Endothelial cell (in vitro differentiated cells): ENCODE measurements at places on chromosomes 2 and 18. TPM values are rescaled to one million over a fixed set of nuclear protein-coding genes. Genes with fewer than 3 reads are reported as not detected.

IWS1 gene
- 50.5 TPM for total RNA-seq

IL18R1 gene
- 0.51 TPM for total RNA-seq

CAMKMT gene
- total RNA-seq = 8.4 TPM

ECEL1 gene
- total RNA-seq = not detected

MLPH gene
- total RNA-seq = 0.36 TPM

GDF7 gene
- 11.2 TPM for total RNA-seq

IL1F10 gene
- not detected for total RNA-seq

IL36A gene
- not detected for total RNA-seq

GNLY gene
- not detected for total RNA-seq

PAIP2B gene
- 2.9 TPM for total RNA-seq

- H3K27me3 ChIP-seq = no peaks in the 10 kb centered on the region
- no peak for DNase-seq
- H3K27ac ChIP-seq = no peak overlapping the region
- no peak overlapping the region for H3K4me3 ChIP-seq
- no peaks in the 10 kb centered on the region for H3K36me3 ChIP-seq
- H3K4me1 ChIP-seq = peaks cover 8% of the 10 kb centered on the region
Measured at GRCh38 chr2:77005522-77005921, 516.7 kb downstream of the LRRTM4 start.

DNA sequence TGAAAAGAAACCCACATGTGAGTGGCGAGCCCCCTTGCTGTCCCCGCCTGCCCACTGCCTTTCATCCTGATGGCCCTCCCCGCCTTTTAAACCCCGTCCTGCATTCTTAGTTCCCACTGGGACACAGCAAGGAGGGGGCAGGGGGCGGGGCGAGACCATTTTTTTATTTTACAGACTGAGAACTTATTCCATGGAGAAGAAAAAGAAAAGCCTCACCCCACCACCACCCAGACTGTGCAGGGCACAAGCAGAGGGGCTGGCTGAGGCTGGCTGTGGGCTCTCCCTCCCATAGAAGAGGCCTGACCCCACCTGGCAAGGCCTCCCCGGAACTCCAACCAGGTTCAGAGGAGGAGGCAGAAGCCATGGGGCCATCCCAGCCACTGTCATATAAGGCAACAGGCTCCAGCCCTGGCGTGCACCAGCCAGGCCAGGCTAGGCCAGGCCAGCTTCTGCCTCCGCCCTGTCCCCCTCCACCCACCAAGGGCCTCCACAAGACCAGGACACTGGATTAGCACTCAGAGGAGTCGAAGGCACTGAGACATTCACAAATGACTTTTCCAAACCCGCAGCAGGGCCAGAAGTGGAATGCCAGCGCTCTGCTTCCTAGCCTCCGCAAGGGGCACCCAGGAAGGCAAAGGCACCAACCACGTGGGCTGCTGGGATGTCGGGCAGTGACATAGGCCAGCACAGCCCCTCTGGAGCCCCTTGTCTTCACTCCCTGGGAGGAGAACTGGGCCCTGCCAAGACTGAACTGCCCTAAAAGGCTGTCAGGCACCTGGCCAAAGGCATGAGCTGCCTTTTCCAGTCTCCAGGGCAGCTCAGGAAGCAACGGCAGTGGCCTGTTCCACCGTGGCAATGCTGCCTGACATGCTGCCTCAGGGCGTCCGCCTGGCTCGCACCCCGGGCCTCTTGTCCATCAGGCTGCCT, 37.5 kb upstream of the SEMA4C start:
- DNase-seq = no peak
- H3K4me3 ChIP-seq = no peak overlapping the region
- peaks cover 14% of the 10 kb centered on the region for H3K4me1 ChIP-seq
- no peaks in the 10 kb centered on the region for H3K36me3 ChIP-seq
- no peak overlapping the region for H3K27ac ChIP-seq

DNA sequence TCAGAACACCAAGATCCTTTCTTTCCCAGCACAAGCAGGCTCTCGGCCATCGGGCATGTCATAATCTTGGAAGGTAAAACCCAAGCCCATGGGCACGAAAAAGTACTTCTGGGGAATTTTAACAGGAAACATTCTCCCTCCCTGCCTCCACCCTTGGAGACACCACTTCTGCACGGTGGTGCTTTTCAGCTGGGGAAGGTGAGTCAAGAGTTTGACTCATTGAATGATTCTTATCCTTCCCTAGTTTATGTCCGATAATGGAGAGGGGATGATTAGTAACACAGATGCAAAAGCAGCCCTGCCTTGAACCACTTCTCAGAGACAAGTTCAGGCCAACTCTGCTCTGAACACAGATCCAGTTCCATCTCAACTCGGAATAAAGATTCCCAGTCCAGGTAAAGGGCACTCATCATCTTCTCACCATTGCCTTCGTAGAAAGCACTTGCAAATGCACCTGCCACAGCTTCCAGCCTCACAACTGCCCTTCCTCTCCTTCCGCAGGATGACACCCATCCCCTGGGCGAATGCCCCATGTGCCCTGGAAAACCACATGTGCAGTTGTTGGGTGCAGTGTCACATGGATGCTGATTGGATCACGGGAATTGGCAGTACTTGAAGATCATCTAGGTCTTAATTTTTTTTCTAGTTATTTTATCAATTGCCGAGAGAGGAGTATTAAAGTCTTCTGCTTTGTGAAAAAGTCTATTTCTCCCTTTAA, 136.2 kb downstream of the PXDN start:
- peaks cover 20% of the 10 kb centered on the region for H3K4me1 ChIP-seq
- no peaks in the 10 kb centered on the region for H3K36me3 ChIP-seq
- H3K27ac ChIP-seq = no peak overlapping the region
- no peak for DNase-seq
- H3K4me3 ChIP-seq = no peak overlapping the region
- peaks cover 1% of the 10 kb centered on the region for H3K27me3 ChIP-seq

- no peak for DNase-seq
- no peak overlapping the region for H3K27ac ChIP-seq
- no peak overlapping the region for H3K4me3 ChIP-seq
- H3K27me3 ChIP-seq = peaks cover 1% of the 10 kb centered on the region
- no peaks in the 10 kb centered on the region for H3K36me3 ChIP-seq
- peaks cover 23% of the 10 kb centered on the region for H3K4me1 ChIP-seq
Measured at GRCh38 chr2:239791526-239792404, 233.4 kb downstream of the NDUFA10 start.

- H3K4me3 ChIP-seq = no peak overlapping the region
- peaks cover 3% of the 10 kb centered on the region for H3K27me3 ChIP-seq
- peaks cover 3% of the 10 kb centered on the region for H3K36me3 ChIP-seq
- no peaks in the 10 kb centered on the region for H3K4me1 ChIP-seq
Measured at GRCh38 chr2:240614391-240614790, 10.9 kb upstream of the GPR35 start.

GRCh38 chr2:237539681-237540080, 26.7 kb upstream of the PRLH start:
- no peak for DNase-seq
- H3K27me3 ChIP-seq = peaks cover 8% of the 10 kb centered on the region
- no peaks in the 10 kb centered on the region for H3K4me1 ChIP-seq
- no peaks in the 10 kb centered on the region for H3K36me3 ChIP-seq
- no peak overlapping the region for H3K4me3 ChIP-seq

DNA sequence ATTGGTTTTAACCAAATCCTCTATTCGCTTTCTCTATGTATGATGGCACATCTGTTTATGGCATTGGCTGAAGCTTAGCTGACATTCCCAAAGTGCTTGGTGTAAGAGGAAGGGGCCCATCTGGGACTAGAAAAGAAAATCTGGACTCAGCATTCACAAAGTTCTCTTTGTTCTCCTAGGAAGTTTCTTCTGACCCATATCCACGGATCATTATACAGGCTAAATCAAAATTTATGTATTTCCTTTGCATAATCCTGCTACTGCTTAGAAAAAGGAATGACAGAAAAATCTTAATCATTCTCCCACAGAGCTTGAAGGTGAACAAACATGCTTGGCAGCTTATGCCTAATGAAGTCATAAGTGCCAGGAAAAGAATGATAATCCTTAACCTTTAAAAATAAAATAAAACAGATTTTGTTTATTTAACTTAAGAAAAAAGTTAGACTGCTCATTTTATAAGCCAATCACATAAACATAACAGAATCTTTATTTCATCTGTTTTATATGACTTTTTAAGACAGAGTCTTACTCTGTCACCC, 88.4 kb downstream of the NYAP2 start:
- H3K4me1 ChIP-seq = no peaks in the 10 kb centered on the region
- no peak for DNase-seq
- H3K27ac ChIP-seq = no peak overlapping the region
- peaks cover 3% of the 10 kb centered on the region for H3K27me3 ChIP-seq
- H3K4me3 ChIP-seq = no peak overlapping the region

GRCh38 chr18:49561289-49562193, at the start of gene LIPG:
TSS of gene LIPG (plus strand) at chr18:49562057. CDS start at chr18:49562309, 252 bp downstream.
- H3K36me3 ChIP-seq = no peaks in the 10 kb centered on the region
- H3K4me1 ChIP-seq = peaks cover 23% of the 10 kb centered on the region
- peaks cover 13% of the 10 kb centered on the region for H3K27me3 ChIP-seq
- DNase-seq = peak; percentile 51
- peak within 1 kb of the TSS; percentile 92 for H3K4me3 ChIP-seq

- no peak overlapping the region for H3K27ac ChIP-seq
- no peak for DNase-seq
- H3K36me3 ChIP-seq = no peaks in the 10 kb centered on the region
- H3K4me3 ChIP-seq = no peak overlapping the region
Measured at GRCh38 chr2:189113963-189114362, 65.6 kb downstream of the COL5A2 start.

DNA sequence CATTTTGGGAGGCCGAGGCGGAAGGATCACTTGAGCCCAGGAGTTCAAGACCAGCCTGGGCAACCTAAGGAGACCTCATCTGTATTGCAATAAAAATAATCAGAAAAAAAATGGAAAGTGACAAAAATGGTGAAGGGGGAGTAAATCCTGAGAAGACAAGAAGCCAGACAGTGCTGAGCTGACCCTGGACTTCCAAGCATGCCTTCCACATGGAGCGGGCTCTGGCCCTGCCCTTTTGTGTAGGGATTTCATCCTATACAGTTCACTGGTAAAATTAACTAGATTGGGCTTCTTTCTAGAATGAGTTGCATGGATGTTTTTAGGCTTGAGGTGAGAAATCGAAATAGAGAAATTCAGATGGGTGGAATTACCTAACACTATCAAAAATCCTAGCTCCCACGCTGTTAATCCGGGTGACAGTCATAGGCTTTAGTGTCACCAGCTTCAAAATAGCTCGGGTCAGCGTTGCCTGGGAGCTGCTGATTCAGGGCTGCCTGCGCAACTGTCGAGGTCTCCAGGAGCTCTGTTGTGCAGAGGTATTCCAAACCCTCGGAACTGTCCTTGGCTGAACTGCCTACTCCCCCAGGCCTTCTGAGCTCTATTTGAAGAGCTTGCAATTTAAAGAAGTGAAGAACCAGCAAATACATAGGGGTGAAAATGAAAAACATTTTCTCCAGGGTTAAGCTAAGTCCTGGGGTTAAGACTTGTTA, 21.5 kb upstream of the ZNF532 start:
- no peak overlapping the region for H3K4me3 ChIP-seq
- H3K27ac ChIP-seq = no peak overlapping the region
- no peak for DNase-seq
- peaks cover 12% of the 10 kb centered on the region for H3K4me1 ChIP-seq
- no peaks in the 10 kb centered on the region for H3K36me3 ChIP-seq

GRCh38 chr2:63064197-63064596, 13.6 kb downstream of the OTX1 start:
- DNase-seq = no peak
- no peak overlapping the region for H3K27ac ChIP-seq
- H3K4me1 ChIP-seq = peaks cover 4% of the 10 kb centered on the region
- peaks cover 10% of the 10 kb centered on the region for H3K27me3 ChIP-seq
- H3K4me3 ChIP-seq = no peak overlapping the region
- H3K36me3 ChIP-seq = peaks cover 5% of the 10 kb centered on the region

DNA sequence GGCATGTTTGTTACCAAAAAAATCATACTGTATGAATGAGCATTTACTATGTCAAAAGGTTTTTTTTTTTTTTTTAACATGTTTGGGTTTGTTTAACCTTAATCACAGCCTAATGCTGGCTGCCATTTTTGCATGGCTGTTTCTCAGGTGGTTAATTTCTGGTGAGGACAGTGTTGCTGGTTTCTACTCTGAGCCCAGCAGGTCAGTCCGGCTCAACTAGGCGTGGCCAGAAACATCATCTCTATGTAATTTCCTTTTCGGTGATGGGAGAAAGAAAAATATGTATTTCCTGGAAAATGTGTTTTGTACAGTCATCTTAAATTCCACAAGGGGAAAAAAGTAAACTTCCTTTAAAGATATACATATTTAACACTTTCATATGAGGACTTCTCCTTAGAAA, 24.9 kb upstream of the BZW1 start:
- DNase-seq = no peak
- no peaks in the 10 kb centered on the region for H3K27me3 ChIP-seq
- peaks cover 5% of the 10 kb centered on the region for H3K4me1 ChIP-seq
- H3K4me3 ChIP-seq = no peak overlapping the region
- H3K36me3 ChIP-seq = no peaks in the 10 kb centered on the region

DNA sequence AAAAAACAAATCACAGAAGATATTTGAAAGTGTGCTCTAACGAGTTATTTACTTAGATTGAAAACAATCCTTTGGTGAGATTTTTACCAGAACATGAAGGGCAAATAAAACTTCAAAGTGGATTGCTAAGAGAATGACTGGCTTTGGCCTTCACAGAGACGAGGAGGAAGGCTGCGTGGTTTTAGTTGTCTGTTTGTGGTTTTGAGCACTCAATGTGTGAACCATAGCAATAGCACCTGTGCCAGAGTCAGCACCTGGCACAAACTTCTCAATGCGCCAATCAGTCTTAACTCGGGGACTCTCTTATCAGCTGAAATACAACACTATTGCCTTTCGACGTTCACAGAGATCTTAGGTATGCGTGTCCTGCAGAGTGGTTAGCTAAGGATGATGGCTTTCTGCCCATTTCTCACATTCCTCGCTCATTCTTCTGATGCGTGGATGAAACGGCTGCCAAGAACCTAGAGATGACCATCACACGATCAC, 70.0 kb downstream of the MBP start:
- no peaks in the 10 kb centered on the region for H3K27me3 ChIP-seq
- no peak overlapping the region for H3K27ac ChIP-seq
- no peaks in the 10 kb centered on the region for H3K4me1 ChIP-seq
- no peak overlapping the region for H3K4me3 ChIP-seq

DNA sequence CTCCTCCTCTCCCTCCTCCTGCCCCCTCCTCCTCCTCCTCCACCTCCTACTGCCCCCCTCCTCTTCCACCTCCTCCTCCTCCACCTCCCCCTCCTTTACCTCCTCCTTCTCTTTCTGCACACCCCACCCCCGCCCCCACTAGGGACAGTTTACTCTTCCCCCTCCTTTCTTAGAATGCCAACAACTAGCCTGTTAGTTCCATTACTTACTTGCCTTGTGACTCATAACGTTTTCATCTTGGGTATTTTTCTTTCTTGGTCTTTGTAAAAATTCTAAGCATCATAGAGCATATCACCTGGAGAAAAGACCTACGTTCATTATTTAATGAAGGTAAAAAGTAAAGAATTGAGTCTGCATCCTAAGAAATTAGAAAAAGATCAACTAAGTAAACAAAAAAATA, 165.3 kb downstream of the NEDD4L start:
- H3K27ac ChIP-seq = no peak overlapping the region
- H3K4me3 ChIP-seq = no peak overlapping the region
- peaks cover 34% of the 10 kb centered on the region for H3K4me1 ChIP-seq

DNA sequence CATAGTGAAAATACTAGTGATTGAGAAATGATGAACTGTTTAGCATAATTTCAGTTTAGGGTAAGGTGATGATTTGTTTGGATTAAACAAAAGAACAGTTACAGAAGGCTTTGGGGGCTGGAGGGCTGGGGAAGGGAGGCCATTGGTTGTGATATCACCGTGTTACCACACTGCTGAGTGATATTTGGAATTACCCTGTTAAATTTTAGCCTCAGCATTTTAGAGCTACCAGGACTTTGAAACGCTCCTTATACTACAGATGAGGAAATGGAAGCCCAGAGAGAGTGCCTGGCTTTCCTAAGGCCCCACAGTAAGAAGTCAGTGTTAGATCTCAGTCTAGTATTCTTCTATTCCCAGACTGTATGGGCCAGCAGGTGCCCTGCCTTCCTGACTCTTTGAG, 15.6 kb downstream of the ARHGEF33 start:
- H3K36me3 ChIP-seq = no peaks in the 10 kb centered on the region
- H3K27ac ChIP-seq = no peak overlapping the region
- no peaks in the 10 kb centered on the region for H3K4me1 ChIP-seq
